CD4-positive, alpha-beta T cell treated with Interleukin-12 subunit alpha and Interleukin-12 subunit beta, for 1 hour (primary cell): ENCODE measurements at places on chromosomes 5 and 9.

GRCh38 chr5:8457187-8458037 is 588.5 kb downstream of the MTRR start:
- peak; percentile 89 for DNase-seq

- no peak for DNase-seq
These were observed 49.0 kb upstream of the ABL1 start for GRCh38 chr9:130785940-130786508.

GRCh38 chr5:150765799-150766169 is 7.0 kb upstream of the DCTN4 start:
- no peak for DNase-seq

DNA sequence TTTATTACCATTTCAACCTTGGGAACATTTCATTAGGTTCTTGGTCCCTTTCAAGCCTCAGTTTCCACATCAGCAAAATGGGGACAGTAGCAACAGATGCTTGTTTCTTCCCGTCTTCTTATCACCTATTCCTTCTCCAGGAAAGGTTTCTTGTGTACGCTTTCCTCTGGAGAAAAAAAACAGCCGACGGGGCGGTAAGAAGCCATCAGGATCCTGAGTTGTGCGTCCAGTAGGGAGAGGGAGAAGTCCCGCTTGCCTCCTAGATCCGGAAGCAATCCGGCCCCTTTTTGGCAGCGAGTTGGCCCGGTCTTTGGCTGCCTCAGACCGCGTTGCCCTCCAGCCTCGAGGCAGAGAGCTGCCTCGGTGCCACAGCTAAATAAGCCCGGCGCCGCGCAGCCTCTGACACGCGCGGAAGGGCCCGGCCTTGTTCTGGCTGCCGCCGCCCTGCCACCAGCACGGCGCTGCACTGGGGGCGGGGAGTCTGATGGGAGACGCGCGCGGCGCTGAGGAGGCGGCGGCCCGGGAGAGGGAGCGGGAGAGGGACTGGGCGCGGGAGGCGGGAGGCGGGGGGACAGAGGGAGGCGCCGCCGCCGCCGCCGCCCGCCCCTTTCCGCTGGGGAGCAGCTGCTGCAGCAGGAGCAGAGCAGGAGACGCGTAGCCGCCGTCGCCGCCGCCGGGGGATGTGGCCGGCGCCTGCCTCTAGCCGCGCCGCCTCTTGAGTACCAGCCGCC is at the start of gene SLC44A1:
Gene SLC44A1, plus strand, starts transcription at position 649 of the 731 bp plus-strand sequence. CDS start 218 bp downstream, outside the sequence.
- DNase-seq: peak; percentile 93

DNA sequence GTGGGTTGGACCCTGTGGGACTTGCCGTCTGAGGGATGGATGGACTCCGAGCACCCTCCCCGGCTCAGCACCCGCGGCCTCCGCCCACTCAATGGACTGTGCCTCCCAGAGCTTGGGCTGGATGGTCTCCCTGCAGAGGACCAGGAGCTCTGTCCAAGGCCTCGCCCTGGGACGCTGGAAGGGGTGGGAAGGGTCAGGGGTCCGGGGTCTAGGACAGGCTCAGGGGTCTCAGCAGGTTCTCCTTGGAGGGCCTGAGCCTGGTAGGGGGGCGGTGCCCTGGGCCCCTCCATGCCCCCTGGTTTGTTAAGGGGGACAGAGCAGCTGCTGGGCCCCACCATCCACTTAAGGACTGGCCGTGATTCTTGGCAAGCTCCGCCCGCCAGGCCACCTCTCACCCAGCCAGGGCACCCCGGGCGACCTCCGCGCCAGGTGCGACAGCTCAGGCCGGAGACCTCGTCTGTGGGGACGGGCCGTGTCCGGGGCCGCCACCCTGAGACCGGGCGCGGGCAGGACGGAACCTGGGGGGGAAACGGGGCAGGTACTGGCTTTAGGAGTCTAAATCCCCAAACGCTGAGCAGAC is 29.2 kb downstream of the EXOC3 start:
- DNase-seq: no peak

GRCh38 chr9:9893837-9894236 is 719.0 kb downstream of the PTPRD start:
- no peak for DNase-seq
